ENCODE measurements at places on chromosomes 1 and 21.

DNA sequence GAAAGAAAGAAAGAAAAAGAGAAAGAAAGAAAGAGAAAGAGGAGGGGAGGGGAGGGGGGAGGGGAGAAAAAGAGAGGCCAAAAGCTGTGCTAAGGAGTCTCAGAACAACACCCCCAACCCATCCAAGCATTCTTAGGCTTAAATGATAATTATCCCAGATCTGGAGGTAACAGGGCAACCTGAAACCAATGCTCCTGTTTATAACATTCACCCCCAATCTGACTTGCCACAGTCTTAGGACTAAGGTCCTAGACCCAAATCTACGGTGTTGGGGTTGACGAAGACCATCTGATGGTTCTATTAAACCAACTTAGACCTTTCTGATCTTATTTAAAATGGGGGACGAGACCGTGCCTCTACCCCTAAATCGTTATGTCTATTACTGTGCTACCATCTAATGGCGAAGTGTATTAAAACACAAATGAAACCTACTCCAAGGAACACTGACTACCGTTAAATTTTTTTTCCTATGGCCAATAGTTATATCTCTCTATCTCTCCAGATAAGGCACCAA is 119.3 kb upstream of the CDC42BPA start:
- peak; percentile 22 for DNase-seq

GRCh38 chr1:209609791-209610630 is 26.5 kb downstream of the CAMK1G start:
- no peak for DNase-seq

DNA sequence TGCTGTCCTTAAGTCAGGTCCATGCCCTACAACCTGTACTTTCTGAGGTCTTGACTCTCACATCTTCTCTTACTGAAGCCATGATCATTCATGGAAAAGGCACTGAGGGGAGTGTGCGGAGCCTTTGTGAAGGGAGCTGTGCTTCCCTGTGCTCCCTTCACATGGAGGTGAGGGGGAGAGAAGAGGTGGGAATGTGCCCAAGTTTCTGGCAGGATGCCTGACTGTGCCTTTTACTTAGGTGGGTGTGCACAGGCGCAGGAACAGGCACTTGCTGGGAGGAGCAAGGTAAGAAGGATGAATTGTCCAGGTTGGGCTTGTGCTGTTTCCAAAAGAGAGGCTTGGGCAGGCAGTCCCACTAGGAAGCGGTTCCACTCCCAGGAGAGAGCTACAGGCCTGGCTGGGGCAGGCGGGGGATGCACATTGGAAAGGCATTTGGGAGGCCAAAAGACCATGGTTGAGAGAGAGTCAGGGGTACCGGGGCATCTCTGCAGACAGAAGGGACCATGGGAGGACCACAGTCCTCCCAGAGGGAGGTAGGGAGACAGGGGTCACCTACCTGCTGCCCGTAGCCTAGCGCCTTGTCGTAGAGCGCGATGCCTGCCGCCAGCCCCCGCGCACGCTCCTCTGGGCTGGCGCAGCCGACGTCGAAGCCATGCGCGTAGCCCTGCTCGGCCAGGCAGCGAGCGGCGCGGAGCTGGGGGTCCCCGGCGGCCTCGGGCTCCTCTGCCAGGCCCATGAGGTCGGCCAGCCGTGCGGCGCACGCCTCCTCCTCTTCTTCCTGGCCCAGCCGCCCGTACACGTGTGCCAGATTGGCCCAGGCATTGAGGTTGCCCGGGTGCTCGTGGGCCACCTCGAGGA is 853 bp downstream of the TTC22 start:
- no peak for DNase-seq

DNA sequence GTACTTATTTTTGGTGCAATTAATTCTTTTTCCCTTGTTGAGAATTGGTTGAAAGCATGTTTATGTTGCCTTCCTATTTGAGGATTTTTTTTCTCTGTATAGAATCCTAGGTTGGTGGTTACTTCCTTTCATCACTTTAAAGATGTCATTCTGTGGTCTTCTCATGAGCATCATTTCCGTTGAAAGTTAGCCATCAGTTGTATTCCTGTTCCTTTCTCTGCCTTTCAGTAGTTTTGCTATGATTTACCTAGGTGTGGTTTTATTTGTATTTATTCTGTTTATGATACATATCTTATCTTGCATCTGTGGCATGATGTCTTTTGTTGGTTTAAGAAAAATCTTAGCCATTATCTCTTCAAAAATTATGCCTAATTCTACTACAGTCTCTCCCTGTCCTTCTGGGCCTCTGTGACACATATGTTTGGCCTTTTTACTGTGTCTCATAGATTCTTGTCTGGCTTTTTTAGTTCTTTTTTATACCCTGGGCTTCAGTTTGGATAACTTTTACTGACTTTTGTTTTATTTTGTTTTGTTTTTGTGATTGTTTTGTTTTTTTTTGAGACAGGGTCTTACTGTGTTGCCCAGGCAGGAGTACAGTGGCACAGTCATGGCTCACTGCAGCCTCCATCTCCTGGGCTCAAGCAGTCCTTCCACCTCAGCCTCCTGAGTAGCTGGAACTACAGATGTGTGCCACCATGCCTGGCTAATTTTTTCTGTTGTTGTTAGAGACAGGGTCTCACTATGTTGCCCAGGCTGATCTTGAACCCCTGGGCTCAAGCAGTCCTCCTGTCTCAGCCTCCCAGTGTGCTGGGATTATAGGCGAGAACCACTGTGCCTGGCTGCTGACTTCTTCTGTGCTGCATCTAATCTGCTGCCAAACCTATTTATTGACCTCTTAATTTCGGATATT is 24.1 kb downstream of the PTGFRN start:
- DNase-seq: no peak

GRCh38 chr1:45767035-45767434 is 16.6 kb upstream of the IPP start:
- no peak for DNase-seq

DNA sequence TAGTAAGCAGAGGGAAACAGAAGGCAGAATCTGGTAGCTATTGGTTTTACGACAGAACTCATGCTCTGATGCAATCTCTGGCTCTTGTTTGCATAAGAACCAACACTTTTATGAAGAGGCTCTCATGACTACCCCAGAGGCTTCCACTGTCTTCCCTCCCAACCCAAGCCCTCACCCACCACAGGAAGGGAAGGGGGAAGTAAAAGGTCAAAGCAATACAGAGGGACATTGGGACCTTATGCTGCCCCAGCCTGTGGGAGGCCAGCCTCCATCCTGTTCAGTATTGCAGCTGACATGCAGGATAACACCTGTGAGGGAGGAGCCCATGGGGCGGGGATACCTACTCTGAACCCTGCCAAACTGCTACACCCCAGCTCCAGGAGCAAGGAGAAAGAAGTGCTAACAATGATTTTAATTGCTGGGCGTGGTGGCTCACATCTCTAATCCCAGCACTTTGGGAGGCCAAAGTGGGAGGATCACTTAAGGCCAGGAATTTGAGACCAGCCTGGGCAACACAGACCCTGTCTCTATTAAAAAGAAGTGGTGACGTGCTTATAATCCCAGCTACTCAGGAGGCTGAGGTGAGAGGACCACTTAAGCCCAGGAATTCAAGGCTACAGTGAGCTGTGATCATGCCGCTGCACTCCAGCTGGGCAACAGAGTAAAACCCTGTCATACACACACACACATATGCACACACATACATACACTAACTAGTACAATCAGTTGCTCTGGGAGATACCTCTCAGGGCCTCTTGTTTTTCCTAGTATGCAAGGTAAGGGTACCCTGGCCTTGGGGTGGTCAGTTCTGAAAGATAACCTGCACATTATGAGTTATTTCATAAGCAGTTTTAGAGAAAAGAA is 9.5 kb downstream of the MR1 start:
- DNase-seq: peak; percentile 46

DNA sequence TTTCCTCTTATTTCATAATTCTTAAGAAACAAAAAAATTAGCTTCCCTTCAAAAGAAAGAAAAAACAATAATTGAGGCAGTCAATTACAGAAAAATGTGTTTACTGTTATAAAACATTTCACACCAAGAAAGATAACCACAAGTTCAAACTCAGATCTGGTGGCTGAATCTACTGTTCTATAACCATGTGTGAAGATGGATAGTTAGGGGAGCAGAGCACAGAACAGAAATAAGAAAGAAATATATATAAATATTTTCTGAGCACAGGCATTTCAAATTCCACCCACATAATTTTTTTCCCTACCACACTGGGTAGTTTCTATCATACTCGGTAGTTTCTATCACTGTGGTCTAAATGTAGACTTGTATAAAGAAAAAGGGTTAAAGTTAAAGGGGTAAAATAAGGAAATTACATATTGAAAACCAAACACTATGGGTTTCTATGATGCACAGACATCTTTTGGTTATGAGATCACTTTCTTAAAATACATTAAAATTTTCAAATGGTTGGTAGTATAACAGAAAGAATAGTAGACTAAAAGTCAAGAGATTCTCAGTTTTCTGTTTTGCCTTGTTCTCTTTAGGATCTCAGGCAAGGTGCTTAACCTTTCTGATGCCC is 10.8 kb downstream of the LYST start:
- no peak for DNase-seq

DNA sequence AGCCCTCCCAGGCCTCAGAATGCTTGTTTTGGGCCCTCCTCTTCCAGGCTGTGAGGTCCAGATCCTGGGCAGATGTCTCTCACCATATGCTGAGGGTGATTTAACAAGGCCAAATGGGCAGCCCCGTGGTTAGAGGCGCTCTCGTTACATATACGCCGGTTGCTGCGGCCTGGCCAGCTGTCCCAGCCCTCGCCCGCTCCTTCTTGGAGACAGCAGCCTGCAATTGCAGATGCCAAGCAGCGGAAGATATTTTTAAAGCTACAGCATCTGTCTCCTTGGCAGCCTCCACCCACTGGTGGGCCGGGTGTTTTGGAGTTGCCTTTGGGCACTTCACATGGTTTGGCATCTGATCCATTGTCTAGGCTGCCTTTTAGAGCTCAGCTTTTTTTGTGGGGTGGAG is 178.8 kb upstream of the NFIA start:
- no peak for DNase-seq

GRCh38 chr1:202056644-202057334 is 46.4 kb downstream of the ELF3 start:
- peak; percentile 100 for DNase-seq

- no peak for DNase-seq
These were observed 29.3 kb downstream of the NIBAN1 start for GRCh38 chr1:184945029-184945428.

- DNase-seq: peak; percentile 7
These were observed 642 bp downstream of the HCRTR1 start for GRCh38 chr1:31617916-31618746.

DNA sequence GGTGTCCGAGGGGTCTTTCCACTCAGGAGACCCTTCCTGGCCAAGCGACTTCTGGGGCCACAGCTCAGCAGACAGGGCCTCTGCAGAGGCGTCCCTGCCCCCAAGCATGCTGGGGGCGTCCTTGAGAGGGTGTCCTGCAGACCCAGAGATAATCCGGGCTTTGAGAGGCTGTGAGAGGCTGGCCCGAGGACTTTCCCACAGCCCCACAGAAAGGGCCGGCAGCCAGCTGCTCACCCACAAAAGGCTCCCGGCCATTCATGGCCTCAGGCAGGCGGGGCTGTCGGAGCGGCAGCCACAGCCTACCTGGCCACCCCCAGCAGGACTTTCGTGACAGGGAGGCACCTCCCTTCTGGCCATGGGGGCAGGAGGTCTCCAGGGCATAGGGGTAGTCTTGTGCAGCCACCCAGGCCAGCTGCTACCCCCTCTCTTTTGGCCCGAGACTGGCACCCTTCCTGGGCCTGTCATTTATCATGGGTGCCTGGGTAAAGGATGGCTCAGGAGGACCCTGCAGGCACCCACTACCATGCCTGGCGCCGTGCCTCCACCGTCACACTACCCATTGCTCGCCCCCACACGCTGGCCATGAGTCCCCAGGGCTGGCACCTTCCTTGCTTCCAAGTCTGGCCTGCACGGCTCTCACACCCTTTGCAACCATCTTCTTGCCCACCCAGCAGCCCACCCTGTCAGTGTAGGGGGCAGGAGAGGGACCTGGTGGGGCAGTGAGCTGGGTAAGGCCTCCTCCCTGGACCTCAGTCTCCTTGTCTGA is 11.1 kb upstream of the TNFRSF14 start:
- DNase-seq: no peak

GRCh38 chr1:150979092-150980056 is 2.7 kb upstream of the ANXA9 start:
- DNase-seq: peak; percentile 80

GRCh38 chr1:153697191-153698019 is 18.9 kb downstream of the NPR1 start:
- no peak for DNase-seq

DNA sequence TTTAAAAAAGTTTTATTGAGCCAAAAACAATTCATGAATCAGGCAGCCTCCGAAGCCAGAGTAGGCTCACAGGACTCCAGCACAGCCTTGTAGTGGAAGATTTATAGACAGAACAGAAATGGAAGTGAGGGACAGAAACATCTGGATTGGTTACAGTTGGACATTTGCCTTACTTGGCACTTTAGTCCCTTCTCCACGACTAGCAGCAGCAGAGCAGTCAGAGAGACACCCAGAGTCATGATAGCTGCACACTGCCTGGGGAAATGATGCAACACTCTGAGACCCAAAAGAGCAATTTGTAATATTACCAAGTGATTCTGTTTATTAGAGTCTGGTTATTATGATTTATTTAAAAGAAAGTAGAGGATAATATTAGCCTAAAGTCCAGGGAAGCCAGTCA is 72.2 kb upstream of the KRTAP11-1 start:
- DNase-seq: no peak

DNA sequence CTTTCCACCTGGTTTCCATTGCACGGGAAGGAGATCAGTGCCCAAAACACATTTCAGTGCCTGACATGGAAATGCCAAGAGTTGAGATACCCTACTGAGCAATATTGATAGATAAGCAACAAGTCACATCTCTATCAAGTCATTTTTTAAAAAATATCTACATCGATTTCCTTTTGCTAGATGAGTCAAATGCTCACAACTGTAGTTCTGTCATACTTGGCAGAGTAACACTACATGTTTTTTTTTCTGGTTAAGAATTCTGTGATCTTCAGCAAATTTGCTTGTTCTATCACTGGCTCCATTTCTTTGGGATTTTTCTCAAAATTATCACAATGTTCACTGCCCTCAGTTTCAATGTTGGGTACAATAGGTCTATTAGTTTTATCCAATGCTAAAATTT is 145.4 kb downstream of the ZC3H11B start:
- DNase-seq: no peak

Data from COR-L47 (cell line).